ENCODE measurements at places on chromosomes 12 and 14. TPM values are rescaled to one million over a fixed set of nuclear protein-coding genes. Genes with fewer than 3 reads are reported as not detected.

The FOXN3 gene
- total RNA-seq, result 20.0 TPM

DNA sequence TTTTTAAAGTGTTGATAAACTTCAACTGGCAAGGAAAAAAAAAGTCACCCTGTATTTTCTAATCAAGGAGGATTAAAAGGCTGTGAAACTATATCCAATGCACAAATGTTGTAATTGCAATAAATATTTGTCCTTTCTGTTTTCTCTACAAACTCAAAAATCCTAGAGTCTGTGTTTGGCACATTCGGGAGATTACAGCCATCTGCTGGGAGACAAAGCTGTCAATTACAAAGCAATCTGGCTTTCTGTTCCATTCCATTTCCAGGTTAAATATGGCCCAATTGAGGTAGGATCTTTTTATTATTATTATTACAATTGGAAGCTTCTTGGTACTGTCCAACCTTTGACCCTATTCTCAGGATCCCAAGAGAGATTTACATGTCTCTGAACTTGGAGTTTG, 295.9 kb downstream of the DIO2 start:
- no peak for DNase-seq

GRCh38 chr12:58435647-58436046, 484.7 kb downstream of the LRIG3 start:
- no peak for DNase-seq

DNA sequence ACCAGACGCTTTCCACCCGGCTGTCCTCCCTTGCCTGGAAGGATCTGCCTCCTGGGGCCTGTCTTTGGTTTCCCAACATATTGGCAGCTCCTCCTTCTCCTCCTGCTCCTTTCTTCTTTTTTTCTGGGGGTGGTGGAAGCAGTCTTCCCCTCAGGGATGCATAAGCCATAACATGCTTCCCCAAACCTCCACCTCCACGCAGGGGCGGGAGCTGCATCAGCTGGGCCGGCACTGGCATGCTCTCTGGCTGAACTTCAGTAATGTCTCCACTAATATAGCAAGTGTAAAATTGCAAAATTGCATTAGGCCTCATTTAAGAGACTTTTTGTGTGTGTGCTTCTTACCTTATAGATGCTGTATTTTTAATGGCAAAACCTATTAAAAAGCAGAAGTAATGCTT, 58.6 kb downstream of the GLT1D1 start:
- no peak for DNase-seq

The IFI27 gene
- 3.8 TPM for total RNA-seq

- DNase-seq, result no peak
Observed at GRCh38 chr14:68519671-68520187, 273.1 kb downstream of the ZFP36L1 start.
